ENCODE measurements at places on chromosomes 11 and 22.

DNA sequence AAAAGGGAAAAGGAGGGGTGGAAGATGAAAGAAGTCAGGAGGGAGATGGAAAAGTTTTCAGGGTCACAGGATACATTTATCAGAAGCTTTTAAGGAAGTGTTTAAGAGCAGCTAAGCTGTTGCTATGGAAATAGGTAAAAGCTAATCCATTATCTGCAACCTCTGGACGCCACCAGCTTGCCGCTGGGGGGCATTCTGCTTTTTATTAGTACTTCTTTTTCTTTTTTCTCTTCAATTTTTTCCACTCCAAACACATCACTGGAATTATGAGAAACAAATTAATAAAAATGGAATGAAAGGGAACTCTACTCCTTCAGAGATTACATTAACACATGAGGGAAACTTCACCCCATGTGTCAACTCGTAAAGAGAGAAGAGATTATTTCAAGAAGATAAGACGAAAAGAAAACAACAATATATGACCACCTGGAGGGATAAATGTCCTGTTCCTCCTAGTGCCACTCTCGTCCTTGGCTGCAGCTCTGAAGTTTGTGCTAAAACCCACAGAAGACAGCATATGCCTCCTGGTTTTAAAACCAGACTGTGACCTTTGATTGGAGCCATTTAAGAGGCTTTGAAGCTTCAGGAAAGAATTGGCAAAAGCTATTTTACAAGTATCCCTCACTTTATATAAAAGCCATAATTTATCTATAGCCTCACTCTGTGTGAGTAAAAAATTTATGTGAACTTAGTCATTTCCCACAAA, 972.8 kb downstream of the OPCML start:
- no peaks in the 10 kb centered on the region for H3K27me3 ChIP-seq
- DNase-seq = no peak
- no peaks in the 10 kb centered on the region for H3K36me3 ChIP-seq
- H3K27ac ChIP-seq = no peak overlapping the region
- H3K4me1 ChIP-seq = no peaks in the 10 kb centered on the region
- H3K4me3 ChIP-seq = no peak overlapping the region

DNA sequence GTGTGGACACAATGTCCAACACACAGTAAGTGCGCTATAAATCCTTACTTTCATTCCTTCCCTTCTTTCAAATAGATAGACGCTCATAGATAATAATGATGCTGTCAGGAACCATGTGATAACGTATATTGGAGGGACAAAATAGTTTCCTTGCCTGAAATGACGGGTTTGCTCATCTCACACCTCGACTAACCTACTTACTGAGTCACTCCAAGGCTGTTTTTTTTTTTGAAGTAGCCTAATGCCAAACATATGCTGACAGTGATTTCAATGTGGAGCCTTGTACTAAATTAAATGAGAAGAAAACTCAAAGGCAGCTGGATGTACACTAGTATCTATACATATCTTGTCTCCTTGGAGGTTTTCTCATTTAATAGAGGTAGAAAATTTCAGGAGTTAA, 400.5 kb downstream of the NELL1 start:
- H3K4me1 ChIP-seq = no peaks in the 10 kb centered on the region
- no peaks in the 10 kb centered on the region for H3K36me3 ChIP-seq
- DNase-seq = no peak
- no peak overlapping the region for H3K4me3 ChIP-seq
- no peak overlapping the region for H3K27ac ChIP-seq
- no peaks in the 10 kb centered on the region for H3K27me3 ChIP-seq

DNA sequence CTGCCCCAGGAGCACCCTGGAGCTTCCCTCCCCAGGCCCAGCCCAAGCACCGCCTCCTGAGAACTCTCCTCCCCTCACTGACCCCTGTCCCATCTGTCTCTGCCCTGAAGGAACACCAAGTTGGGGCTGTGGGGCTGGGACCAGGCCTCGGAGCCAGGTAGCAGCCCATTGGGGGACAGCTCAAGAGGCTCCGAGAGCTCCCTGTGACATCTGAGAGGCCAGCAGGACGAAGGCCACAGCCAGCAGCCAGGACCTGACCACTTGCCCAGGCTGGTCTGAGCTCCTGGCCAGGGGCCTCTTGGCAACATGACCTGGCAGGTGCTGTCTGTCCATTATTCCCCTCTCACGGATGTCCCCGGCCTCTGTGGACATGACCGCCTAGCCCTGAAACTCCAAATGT, 33.7 kb downstream of the IGF2 start:
- peaks cover 8% of the 10 kb centered on the region for H3K4me1 ChIP-seq
- peak overlapping the region; percentile 69 for H3K27ac ChIP-seq
- H3K27me3 ChIP-seq = no peaks in the 10 kb centered on the region
- H3K36me3 ChIP-seq = no peaks in the 10 kb centered on the region
- no peak overlapping the region for H3K4me3 ChIP-seq
- DNase-seq = peak; percentile 89

DNA sequence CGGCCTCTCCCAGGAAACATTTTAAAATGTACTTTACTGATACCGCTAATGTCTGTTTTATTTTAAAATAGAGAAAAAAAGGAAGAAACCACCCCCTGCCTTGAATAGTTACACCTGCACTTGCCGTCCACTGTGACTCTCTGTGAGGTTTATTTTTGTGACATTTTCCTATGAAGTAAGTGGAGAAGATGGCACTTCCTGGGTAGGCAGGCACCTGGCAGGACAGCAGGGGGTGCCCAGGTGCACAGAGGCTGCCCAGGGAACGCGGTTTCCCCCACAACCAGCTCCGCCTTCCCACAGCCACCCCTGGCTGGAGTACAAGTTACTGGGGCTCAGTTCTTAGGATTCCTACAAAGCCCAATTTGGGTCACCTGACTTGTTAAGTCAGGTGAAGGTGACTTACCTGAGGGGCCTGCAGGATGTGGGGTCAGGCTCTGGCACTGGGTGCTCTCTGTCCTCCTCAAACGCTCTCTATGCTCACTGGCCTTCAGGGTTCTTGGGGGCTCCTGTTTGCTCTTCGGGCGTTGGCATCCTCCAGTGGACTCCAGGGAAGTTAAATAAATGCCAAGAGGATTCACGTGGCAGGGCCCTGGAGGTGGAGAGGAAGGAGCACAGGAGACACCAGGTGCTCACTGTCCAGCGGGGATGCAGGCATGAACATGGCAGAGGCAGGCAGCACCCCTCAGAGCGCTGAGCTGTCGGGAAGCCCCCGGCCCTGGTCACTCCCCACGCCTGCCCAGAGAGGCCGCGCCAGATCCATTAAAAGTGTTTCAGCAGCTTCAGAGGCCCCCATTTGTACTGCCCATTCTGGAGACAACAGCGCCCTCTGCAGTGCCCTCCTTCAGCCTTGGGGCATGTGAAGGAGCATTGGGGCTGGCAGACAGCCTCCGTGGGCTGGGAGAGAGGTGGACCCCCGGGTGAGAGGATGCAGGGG, 1021.2 kb downstream of the TBC1D22A start:
- H3K4me3 ChIP-seq = no peak overlapping the region
- no peaks in the 10 kb centered on the region for H3K36me3 ChIP-seq
- DNase-seq = no peak
- H3K4me1 ChIP-seq = no peaks in the 10 kb centered on the region

DNA sequence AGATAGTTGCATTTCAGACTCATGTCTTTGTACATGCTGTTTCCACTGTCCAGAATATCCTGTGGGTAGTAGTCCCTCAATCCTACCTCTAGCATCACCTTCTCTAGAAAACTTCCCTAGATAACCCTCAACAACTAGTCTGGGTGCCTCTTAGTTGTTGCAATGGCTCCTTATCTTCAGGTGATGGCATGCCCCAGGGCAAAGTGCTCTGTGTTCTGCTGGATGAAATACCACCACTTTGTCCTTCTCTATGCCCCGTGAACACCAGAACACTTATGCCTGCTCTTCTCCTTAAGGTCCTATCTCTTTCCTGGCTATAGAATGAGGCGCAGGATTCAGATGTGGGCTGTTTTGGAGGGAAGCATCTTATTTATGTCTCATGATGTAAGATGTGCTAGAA, 158.3 kb upstream of the CTSC start:
- H3K27me3 ChIP-seq = no peaks in the 10 kb centered on the region
- H3K4me1 ChIP-seq = no peaks in the 10 kb centered on the region
- no peak overlapping the region for H3K4me3 ChIP-seq
- H3K27ac ChIP-seq = no peak overlapping the region
- no peaks in the 10 kb centered on the region for H3K36me3 ChIP-seq

DNA sequence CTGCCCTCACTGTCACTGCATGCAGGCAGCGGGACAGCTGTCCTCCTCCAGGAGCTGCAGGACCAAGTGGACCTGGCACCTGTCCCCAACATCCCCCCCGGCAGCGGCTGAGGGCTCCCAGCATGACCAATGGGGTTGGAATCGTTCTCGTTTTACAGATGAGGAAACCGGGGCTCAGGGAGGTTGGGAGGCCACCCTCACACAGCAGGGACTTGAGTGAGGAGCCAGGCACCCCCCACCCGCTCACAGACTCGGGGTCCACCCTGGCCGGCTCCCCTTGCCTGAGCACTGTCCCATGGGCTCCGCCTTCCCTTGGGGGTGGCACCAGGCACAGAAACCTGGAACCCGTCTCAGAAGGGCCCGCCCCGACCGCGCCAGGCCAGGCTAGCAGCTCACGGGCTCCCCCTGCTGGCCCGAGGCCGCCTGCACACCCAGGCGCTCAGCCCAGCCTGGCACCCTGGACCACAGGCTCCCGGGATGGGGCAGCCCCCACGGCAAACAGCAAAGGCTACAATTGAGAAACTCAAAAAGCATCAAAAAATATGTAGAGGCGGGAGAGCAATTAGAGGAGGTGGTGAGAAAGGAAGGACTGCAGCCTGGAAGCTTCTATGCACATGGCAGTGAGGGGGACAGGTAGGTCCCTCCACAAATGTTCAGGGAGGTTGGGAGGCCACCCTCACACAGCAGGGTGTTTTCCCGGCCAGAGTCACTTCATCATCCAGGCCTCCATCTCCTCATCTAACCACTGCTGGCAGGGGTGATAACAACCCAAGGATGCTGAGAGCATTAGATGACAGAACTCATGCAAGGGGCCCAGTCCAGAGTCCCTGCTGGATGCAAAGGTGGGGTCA, 12.8 kb downstream of the MACROD1 start:
- no peak for DNase-seq
- H3K27me3 ChIP-seq = no peaks in the 10 kb centered on the region
- H3K27ac ChIP-seq = peak overlapping the region; percentile 24
- H3K4me1 ChIP-seq = peaks cover 60% of the 10 kb centered on the region

GRCh38 chr22:37571258-37571991, 8.5 kb downstream of the LGALS2 start:
- H3K27me3 ChIP-seq = peaks cover under 1% of the 10 kb centered on the region
- H3K4me1 ChIP-seq = peaks cover 8% of the 10 kb centered on the region
- no peak overlapping the region for H3K27ac ChIP-seq
- DNase-seq = no peak

DNA sequence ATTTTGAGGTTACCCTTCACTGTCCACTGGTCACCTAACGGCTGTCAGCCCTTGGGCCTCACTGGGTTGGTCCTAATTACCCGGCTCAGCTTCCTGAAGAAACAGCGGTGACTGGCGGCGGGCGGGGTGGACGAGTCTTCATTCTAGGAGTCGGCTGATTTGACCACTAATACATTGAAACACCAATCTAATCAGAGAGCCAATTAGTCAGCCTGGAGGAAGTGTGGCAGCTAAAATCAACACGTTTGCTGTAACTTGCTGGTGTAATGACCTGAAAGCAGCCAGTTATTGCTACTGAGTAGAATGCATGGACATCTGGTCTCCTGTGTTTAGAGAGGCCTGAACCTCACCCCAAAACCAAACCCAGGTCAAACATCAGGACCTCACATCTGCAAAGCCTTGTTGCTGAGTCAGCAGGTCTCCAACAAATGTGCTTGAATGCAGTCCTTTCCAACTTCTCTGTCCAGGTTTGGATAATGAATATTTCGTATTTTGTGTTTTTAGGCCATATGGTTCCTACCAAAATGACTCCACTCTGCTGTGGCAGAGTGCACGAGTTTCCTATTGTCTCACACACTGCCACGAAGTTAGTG, 496.4 kb downstream of the BRD1 start:
- no peak for DNase-seq
- H3K27me3 ChIP-seq = no peaks in the 10 kb centered on the region
- H3K4me3 ChIP-seq = no peak overlapping the region
- H3K27ac ChIP-seq = no peak overlapping the region
- no peaks in the 10 kb centered on the region for H3K4me1 ChIP-seq
- no peaks in the 10 kb centered on the region for H3K36me3 ChIP-seq

GRCh38 chr11:134642206-134642605, 230.2 kb upstream of the B3GAT1 start:
- no peak for DNase-seq
- no peaks in the 10 kb centered on the region for H3K36me3 ChIP-seq
- no peak overlapping the region for H3K27ac ChIP-seq
- no peaks in the 10 kb centered on the region for H3K4me1 ChIP-seq

GRCh38 chr22:47050401-47051051, 288.1 kb downstream of the TBC1D22A start:
- no peak overlapping the region for H3K4me3 ChIP-seq
- H3K4me1 ChIP-seq = no peaks in the 10 kb centered on the region
- H3K27ac ChIP-seq = no peak overlapping the region
- no peaks in the 10 kb centered on the region for H3K36me3 ChIP-seq

DNA sequence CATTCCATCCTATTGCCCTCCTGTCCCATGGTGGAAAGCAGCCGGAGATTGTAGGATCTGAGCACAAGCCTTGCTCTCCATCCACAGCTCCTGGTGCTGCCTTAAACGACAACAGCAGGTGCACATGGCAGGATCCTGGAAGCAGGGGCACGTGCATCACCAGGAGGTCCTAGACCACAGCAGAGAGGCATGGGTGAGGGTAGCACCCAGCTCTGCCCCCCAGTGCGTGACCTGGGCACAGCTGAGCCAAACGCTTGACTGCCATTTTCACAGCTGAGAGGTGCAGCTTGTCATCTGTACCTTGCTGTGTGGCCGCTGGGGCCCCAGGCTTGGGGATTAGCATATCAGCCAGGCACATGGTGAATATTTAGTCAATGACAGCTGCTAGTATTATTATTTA, 92.7 kb downstream of the NTM start:
- H3K36me3 ChIP-seq = no peaks in the 10 kb centered on the region
- H3K27ac ChIP-seq = no peak overlapping the region
- no peaks in the 10 kb centered on the region for H3K4me1 ChIP-seq
- H3K27me3 ChIP-seq = no peaks in the 10 kb centered on the region
- no peak overlapping the region for H3K4me3 ChIP-seq
- no peak for DNase-seq

All from gastrocnemius medialis (tissue), 4 donors.